ENCODE measurements at places on chromosomes 3 and 15.

DNA sequence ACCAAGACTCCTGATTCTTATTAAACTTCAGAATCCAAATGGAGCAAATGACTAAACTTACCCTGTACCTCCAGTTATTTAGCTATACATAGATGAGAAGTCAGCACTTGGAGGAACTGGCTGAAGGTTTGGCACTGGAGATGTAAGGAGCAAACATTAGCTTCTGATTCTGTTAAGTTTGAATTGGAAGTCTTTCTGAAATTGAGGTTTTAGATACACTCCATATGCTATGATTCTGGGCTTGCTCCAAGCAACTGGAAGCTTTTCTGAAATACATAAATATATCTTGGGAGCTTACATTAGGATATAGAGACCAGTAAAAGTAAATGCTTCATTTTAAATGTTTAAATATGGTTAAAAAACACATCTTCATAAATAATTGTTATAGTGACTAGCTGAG lies 333.7 kb downstream of the EPHA3 start:
- DNase-seq: no peak

DNA sequence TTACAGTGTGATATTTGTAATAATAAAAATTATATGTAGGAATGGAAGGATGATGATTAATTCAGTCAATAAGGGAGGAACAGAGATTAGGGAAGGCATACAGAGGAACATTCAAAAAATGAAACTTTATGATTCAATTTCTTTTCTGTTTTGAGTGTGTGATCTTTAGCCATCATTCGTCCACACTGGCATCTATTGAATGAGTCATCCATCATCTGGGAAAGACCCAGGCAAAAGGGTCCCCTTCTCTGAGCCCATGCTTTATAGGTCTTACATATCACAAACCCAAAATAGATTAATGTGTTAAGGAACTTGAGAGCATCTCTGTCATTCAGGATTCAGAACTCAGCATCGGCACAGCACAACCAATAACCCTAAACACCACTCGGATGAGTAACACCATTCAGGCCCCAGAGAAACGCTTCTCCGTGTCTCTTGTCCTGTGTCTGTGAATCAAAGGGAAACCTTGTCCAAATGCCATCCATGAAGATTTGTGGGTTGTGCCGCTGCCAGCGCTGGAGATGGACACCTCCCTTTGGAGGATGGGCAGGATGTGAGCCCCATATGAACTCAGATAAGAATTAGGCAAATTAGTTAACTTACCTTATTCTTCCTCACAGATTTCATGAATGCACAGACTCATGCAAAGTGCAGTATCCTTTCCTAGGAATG lies 21.7 kb upstream of the TPM1 start:
- no peak for DNase-seq

DNA sequence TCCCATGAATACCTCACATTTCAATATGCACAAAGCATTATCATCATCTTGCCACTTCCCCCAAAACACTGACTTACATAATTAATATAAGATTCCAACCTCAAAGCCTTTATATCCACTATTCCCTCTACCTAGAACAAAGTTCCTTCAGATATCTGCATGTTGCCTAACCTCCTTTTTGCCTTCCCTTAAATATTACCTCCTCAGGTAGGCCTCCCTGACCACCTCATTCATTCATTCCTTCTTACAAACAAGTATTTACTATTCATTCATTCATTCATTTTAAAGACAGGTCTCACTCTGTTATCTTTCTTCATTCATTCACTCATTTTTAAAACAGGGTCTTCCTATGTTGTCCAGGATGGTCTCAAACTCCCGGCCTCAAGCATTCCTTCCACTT lies 18.6 kb downstream of the DYNC1LI1 start:
- no peak for DNase-seq

DNA sequence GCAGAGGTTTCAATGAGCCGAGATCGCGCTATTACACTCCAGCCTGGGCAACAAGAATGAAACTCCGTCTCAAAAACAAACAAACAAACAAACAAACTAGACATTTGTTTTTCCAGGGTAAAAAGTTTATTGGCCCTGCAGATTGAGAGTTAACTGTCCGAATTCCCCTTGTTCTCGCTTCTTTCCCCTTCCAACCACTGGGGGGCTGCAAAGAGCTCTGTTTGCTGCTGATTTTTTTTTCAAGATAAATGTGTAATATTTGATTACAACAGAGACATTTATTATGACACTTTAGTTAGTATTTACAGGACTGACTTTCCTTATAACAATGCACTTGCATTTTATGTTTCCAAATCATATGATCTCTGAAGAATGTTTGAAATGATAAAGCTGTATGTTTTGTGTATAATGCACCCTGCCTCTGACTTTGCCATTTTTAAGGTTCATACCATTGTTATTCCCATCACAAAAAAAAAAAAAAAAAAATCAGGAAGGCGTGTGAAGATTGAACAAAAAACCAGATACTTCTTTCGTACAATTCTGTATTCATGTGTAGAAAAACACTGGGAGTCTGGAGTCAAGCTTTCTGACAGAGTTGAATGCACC lies 2.8 kb downstream of the CLSTN2 start:
- peak; percentile 8 for DNase-seq

DNA sequence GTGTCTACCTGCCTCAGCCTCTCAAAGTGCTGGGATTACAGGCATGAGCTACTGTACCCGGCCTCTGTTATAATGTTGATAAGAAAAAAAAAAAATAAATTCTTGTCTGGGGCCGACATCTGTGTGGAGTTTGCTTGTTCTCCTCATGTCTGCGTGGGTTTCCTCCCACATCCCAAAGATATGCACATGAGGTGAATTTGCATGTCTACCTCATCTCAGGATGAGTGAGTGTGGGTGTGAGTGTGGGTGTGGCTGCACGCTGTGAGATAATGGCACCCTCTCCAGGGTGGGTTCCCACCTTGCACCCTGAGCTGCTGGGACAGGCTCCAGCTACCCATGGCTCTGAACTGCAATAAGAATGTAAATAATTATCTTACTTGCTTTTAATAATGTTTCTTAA lies 25.9 kb upstream of the UACA start:
- DNase-seq: peak; percentile 98

- no peak for DNase-seq
Observed at GRCh38 chr3:13634615-13635014, 85.7 kb downstream of the FBLN2 start.

DNA sequence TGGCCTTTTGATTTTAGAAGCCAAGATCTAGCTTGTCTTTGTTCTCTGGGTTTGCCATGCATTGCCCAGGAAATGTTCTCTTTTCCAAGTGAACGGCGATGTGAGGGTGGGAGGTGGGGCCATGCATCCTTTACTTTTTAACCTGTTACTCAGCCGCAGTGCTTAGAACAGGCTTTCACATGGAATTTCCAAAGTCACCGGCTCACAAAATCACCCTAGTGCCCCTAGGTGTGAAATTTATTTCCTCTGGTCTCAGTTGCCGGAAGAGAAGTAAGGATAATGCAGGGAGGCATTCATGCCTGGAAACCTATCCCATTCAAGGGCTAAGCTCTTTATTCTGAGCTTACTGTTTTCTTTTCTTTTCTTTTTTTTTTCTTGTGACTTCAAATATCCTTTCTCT lies 93.2 kb downstream of the CACNA2D3 start:
- DNase-seq: no peak

- DNase-seq: no peak
Observed at GRCh38 chr3:181899702-181900101, 188.0 kb downstream of the SOX2 start.

- DNase-seq: no peak
Observed at GRCh38 chr15:89221543-89221942, at the start of gene RLBP1. Gene RLBP1, minus strand, starts transcription at chr15:89221579. Its CDS starts 2,604 bp downstream, at chr15:89218975.

- no peak for DNase-seq
Observed at GRCh38 chr3:22334996-22335395, 584.0 kb upstream of the ZNF385D start.

- DNase-seq: peak; percentile 84
Observed at GRCh38 chr15:64536244-64536836, 76.0 kb downstream of the ZNF609 start.

- DNase-seq: no peak
Observed at GRCh38 chr3:69121513-69121912, 882 bp downstream of the LMOD3 start.

- no peak for DNase-seq
Observed at GRCh38 chr3:112117841-112118571, 15.0 kb downstream of the GCSAM start.

DNA sequence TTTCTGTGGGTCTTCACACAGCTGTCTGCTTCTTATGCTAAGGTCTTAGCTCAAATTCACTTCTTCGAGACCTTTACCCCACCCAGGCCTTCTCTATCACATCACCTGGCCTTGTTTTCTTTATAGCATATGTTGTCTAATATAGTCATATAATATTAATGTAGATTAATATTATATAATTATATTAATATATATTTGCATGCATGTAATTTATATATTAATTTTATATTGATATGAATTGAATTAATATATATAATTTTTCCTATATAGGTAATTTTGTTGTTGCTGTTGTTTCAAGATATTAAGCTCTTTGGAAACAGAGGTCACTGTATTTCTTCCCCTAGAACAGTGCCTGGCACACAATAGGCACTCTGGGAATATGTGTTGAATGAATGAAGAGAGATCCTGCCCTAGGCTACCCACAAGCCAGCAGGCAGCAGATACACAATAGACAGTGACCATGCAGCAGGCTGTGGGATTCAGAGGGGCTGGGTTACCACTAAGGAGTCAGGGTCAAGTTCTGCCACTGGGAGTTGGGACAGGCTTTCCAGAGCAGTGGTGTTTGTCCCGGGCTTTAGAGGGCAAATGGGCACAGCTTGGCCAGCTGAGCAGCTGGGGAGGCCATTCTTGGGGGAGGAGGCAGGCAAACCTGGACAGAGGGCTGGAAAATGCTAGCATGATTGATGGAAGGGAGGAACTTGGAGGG lies 126.3 kb downstream of the DNAJB8 start:
- DNase-seq: no peak

- no peak for DNase-seq
Observed at GRCh38 chr3:39474126-39474515, 6.6 kb downstream of the MOBP start.

DNA sequence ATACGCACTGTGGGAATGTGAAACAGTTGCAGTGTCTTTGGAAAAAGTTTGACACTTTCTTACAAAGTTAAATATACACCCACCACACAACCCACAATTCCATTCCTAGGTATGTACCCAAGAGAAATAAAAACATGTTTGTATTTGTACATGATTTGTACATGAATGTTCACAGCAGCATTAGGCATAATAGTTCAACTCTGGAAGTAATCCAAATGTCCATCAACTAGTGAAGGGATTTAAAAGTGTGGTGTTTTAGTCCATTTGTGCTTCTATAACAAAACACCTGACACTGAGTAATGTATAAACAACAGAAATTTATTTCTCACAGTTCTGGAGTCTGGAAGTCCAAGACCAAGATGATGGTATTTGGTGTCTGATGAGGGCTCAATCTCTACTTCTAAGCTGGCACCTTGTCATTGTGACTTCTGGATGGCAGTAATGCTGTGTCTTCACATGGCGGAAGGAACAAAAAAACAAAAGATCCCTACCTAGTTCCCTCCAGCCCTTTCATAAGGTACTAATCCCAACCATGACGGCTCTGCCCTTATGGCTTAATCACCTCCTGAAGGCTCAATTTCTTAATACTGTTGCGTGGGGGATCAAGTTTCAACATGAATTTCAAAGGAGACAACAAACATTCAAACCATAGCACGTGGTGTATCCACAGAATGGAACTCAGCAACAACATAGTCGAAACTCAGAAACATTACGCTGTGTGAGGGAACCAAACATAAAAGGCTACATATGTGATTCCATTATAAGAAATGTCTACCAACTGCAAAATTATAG lies 120.5 kb downstream of the AQP9 start:
- DNase-seq: no peak

GRCh38 chr3:30664884-30665283 lies 58.5 kb downstream of the TGFBR2 start:
- no peak for DNase-seq

DNA sequence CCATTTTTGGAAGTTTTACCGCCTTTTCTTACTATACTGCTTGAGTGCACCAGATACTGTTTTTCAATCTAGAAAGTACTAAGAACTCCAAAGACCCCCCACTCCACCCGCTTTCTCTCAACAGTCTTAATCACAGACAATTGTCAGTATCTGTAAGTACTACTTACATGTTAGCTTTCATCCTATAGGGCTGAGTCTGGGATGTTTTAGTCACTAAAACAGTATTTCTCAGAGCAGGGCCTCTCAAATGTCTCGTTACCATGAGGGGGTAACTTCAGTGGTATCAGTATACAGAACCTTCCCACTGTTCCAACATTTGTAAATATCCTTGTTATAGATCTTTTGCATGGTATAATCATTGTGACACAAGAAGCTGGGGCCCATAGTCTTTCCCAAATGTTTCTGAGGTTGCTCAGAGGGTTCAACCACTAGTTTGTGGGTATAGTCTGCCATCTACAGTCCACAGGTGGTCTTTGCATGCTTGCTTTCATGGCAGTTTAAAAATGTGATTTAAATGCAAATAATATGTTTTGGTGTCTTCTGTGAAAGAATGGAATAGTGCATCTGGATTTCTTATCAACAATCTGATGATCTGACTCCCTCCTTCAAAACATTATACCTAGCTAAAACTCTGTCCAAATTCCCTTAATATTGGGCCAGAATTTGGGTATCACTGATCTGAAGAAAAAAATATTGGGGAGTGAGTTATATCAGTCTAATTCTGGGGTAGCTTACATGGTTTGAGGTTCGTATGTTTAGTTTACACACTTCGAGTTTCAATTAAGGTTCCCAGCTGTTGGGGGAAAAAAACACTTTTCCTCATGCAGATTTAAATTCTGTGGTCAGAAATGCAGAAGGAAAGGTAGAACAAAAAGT lies 18.0 kb upstream of the DNAJC13 start:
- peak; percentile 2 for DNase-seq

- peak; percentile 37 for DNase-seq
Observed at GRCh38 chr3:129224984-129225393, 24.4 kb upstream of the COPG1 start.

DNA sequence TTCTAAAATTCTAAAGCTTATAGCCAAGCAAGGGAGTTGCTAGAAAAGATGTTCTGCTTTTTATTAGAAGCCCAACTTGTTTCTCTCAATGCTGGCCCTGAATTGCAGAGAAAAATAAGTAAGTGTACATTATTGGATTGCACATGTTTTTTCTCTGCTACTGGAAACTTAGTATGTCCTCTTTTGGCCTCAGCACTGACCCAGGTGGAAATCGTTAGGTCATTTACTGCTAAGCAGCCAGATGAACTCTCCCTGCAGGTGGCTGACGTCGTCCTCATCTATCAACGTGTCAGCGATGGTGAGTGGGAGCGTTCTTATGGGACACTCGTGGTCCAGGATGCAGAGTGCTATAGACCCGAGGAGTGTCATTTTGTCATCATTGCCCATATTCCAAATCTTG lies 69.8 kb downstream of the DHX36 start:
- DNase-seq: no peak

GRCh38 chr15:77966540-77967234 lies 110.8 kb downstream of the TBC1D2B start:
- DNase-seq: no peak

- no peak for DNase-seq
Observed at GRCh38 chr15:32007355-32007960, 22.9 kb upstream of the CHRNA7 start.

Data from NCI-H226 (cell line).